ENCODE measurements at places on chromosomes 2 and 18. TPM values are rescaled to one million over a fixed set of nuclear protein-coding genes. Genes with fewer than 3 reads are reported as not detected.

The ERCC3 gene
- total RNA-seq: 36.1 TPM

GRCh38 chr18:22300665-22301636 lies 116.8 kb downstream of the CTAGE1 start:
- no peak for DNase-seq

DNA sequence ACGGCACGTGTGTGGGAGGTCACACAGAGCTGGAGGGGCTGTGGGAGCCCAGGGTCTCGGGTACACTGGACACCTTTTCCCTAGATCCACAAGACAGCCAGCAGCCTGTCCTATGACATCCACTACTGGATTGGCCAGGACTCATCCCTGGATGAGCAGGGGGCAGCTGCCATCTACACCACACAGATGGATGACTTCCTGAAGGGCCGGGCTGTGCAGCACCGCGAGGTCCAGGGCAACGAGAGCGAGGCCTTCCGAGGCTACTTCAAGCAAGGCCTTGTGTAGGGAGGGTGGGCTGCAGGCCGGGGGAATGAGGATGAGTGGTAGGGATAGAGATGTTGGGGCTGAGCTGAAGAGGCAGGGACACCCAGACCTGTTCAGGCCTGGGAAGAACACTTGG lies 6.6 kb downstream of the VIL1 start:
- DNase-seq: no peak

The GPR155 gene
- total RNA-seq: 41.9 TPM

The IL36A gene
- not detected for total RNA-seq

GRCh38 chr18:39494211-39494896 lies 1928.8 kb upstream of the CELF4 start:
- no peak for DNase-seq

GRCh38 chr2:239224199-239224570 lies 176.6 kb downstream of the HDAC4 start:
- DNase-seq: no peak

- DNase-seq: no peak
Observed at GRCh38 chr18:62827397-62827796, 112.1 kb downstream of the PHLPP1 start.

GRCh38 chr2:28510184-28510583 lies 14.3 kb downstream of the PLB1 start:
- DNase-seq: peak; percentile 90

The ASB18 gene
- total RNA-seq: not detected

The TMEM163 gene
- 0.42 TPM for total RNA-seq

The LTBP1 gene
- 465 TPM for total RNA-seq

The ZNF407 gene
- total RNA-seq: 18.3 TPM

The MYL12A gene
- total RNA-seq: 460 TPM

- DNase-seq: no peak
Observed at GRCh38 chr18:74006143-74006542, 141.5 kb downstream of the FBXO15 start.

- DNase-seq: no peak
Observed at GRCh38 chr2:101972621-101973434, 18.9 kb upstream of the IL1R2 start.

- DNase-seq: peak; percentile 75
Observed at GRCh38 chr18:47754311-47755101, 176.0 kb downstream of the SMAD2 start.

GRCh38 chr18:65425366-65425765 lies 325.4 kb upstream of the CDH7 start:
- DNase-seq: no peak

The AOX1 gene
- total RNA-seq: 80.4 TPM

DNA sequence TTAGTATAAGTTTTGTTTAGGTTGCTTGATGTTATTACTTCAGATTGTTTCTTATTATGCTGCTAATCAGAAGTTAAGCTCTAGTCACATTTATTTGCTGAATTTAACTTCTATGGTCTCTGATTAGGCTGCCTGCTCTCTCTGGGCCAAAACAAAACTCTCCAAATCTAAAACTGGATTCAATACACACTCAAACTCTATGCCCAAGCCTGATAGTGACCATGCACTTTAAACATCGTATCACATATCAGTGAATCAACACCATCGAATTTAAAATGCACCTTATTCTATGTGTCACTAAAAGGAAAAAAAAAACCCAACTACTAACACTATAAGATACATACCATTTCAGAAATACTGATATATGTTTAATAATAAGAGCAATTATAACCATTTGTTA lies 76.9 kb upstream of the FRZB start:
- no peak for DNase-seq

The PLGLB2 gene
- total RNA-seq: 0.45 TPM

DNA sequence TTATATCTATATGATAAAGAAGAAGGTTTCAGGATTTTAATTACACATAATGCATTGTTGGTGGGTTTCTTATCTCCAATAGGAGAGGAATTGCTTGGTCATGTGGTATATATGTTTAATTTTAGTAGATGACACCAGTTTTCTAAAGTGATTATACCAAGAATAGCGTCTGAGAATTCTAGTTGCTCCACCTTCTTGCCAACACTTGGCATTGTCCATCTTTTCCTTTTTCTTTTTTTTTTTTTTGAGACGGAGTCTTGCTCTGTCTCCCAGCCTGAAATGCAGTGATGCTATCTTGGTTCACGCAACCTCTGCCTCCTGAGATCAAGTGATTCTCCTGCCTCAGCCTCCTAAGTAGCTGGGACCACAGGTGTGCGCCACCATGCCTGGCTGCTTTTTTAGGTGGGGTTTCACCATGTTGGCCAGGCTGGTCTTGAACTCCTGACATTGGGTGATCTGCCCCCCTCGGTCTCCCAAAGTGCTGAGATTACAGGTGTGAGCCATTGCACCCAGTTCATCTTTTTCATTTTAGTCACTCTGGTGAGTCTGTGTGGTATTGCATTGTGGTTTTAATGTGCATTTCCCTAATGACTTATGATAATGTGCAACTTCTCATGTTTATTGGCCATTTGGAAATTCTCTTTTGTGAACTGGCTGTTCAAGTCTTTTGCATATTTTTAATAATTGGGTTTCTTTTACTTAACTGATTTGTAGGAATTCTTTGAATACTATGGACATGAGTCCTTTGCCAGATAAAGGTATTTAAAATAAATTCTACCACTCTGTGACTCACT lies 37.3 kb upstream of the ZNF512 start:
- no peak for DNase-seq

- DNase-seq: no peak
Observed at GRCh38 chr2:116716444-116716843, 1098.0 kb upstream of the DDX18 start.

- no peak for DNase-seq
Observed at GRCh38 chr2:84897773-84898172, 7.7 kb upstream of the TMSB10 start.

The LRATD1 gene
- 10.2 TPM for total RNA-seq

The SLC9A2 gene
- total RNA-seq: 0.17 TPM

The SCYGR3 gene
- total RNA-seq: not detected

DNA sequence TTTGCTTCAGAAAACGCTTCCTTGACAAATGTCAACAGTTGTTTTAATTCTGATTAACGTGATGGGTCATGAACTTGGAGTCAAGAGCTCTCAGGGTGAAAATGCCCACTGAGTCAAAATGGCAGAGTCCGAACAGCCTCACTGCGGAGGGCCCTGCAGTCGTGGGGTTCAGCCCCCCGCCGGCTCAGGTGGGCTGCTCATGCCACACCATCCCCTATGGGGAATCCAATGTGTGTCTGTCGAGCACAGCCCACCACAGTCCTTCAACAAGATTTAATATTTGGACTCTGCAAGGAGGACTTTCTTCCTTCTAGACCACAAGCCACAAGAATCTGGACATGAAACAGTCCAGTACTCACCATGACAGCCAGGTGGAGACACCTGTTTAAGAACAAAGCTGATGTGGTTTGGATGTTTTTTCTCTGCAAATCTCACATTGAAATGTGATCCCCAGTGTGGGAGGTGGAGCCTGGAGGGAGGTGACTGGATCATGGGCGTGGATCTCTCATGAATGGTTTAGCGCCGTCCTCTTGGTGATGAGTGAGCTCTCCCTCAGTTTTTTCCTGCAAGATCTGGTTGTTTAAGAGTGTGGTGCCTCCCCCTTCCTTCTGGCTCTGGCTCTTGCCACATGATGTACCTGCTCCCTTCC lies 201.0 kb downstream of the NDUFA10 start:
- peak; percentile 90 for DNase-seq

DNA sequence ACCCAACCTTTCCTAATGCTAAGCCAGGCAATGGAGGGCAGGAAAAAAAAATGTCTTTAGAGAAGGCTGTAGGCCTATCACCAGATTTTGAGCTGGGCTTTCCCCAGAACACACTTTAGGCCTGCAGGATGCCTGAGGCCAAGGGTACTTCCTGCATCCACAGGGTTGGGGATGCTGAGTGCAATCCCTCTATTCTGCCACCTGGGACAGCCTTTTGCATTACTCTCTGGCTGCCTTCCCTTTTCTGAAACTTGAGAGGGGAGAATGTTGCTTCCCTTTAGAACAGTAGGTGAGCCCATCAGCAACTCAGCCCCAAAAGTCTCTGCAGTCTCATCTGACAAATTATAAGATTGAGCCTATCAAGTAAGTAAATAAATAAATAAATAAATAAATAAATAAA lies 195.2 kb downstream of the SLC8A1 start:
- no peak for DNase-seq

DNA sequence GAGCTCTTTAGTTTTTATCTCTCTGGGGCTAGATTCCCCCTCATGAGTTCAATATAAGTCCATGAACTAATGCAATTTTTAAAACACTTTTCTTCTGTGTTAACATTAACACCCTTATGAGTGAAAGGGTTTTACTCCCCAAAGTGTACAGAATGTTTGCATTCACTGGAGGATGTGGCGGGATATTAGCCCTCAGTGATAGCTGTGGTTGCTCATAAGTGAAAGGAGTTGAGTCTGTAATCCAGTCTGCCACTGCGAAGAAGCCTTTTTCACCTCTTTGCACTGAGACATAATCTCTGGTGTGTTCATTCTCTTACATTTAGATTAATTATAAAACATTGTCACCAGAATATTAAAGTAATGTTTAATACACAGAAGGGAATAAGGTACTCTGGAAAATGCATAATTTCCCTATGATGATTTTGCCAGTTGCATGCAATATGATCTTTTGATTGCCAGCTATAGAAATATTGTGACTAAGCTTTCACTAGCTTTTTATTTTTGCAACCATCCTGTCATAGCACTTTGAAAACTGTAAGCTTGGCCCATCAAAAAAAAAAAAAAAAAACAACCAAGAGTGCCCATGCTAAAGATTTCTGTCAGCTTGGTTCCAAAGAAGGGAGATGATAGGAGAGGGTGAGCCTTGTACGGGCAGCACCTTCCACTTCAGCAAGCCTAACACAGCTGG lies 113.2 kb downstream of the BCL11A start:
- DNase-seq: peak; percentile 45

DNA sequence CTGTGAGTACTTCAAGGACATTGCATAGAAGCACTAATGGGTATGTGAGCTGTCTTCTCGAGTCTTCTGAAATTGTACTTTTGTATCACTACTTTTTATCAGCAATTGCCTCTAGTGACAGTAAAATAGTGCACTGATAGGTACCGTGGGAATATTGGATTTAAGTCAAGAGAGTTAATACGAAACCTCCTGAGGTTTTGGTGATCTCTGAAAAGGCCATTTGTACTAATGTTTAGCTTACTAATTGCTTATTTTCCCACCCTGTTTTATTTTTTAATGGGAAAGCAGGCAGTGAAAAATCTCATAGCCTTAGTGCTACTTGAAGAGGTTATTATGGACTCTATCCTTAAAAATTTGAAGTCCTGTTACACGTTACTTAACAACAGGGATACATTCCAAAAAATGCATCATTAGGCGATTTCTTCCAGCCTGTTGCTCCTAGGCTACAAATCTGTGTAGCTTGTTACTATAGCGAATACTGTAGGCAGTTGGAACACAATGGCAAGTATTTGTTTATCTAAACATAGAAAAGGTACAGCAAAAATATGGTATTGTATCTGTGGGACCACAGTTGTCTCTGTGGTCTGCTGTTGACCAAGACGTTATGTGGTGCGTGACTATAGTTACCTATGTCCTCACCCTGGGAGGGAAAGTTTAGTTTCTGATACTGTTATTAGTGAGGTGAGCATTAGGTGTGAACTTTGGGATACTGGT lies 65.9 kb downstream of the CAB39 start:
- no peak for DNase-seq

The TMEM37 gene
- 2.2 TPM for total RNA-seq

The GKN2 gene
- not detected for total RNA-seq

DNA sequence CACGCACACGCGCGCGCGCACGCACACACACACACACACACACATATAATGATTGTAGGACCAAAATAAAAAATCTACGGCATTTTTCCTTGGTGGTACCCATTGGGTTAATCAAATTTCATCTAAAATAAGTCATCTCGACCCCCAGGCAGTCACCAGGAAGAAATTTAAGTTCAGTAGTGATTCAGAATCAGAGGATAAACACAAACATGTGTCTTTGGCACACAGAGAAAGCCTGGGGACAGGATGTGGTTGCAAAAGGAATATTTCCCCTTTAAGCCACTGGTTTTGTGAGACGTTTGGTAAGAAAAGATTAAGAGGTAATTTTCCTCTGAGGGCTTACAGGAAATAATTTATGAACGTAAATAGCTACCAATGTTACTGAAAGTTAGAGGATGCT lies 171.6 kb upstream of the PIEZO2 start:
- no peak for DNase-seq

GRCh38 chr2:45840481-45840880 lies 189.0 kb downstream of the PRKCE start:
- DNase-seq: no peak

GRCh38 chr18:31596081-31596872 lies 4.6 kb downstream of the TTR start:
- no peak for DNase-seq

GRCh38 chr2:23662941-23663920 lies 263.7 kb downstream of the ATAD2B start:
- DNase-seq: no peak

DNA sequence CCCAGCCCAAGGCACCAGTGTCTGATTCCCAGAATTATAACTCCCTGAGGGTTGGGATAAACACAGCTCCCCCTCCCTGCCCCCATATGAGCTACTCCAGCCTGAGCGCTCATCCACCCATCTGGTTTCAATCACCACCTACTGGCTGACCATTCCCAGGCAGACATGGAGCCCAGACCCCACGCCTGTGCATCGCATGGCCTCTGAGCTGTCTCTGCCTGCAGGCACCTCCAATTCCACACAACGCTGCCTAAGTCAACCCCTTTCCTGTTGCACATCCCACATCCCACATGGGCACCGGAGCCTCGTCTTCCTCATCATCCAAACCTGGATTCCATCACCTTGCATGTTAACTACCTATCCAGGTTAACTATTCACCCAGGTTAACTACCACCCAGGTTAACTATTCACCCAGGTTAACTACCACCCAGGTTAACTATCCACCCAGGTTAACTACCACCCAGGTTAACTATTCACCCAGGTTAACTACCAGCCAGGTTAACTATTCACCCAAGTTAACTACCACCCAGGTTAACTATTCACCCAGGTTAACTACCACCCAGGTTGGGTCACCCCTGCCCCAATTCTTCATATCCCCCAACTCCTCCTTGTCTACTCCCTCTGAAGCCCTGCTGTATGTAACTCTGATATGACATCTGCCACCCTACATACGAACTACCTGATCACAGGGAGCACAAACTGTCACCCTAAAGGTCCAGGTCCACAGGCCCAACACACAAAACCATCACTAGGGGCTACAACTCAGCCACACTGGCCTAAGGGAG lies 47.8 kb downstream of the TEX51 start:
- no peak for DNase-seq

All from esophagus muscularis mucosa (tissue), 4 donors.